Cerebellar cortex (tissue), 1 donor: ENCODE measurements at places on chromosomes 12 and 14.

- no peak for DNase-seq
These were observed 8.0 kb downstream of the PLEKHG6 start for GRCh38 chr12:6318440-6318879.

GRCh38 chr12:24797901-24798300 lies 151.0 kb downstream of the BCAT1 start:
- no peak for DNase-seq

DNA sequence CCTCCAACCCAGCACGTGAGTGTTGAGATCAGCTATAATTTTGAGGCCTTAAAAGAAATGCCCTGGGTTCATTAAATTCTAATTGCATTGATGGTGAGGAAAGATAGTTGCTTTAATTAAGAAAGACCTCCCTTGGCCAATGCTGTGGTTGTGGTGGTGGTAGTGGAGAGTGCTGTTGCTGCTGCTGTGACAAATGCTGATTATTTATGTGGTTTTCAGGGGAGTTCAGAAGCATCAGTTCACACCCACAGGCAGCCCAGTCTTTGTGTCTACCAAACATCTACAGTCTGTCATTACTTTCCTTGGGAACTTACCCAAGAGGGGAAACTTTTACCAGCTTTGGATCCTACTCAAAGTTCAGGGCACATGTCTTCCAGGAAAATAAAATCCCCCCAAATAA lies 178.4 kb upstream of the PARP11 start:
- DNase-seq = no peak

DNA sequence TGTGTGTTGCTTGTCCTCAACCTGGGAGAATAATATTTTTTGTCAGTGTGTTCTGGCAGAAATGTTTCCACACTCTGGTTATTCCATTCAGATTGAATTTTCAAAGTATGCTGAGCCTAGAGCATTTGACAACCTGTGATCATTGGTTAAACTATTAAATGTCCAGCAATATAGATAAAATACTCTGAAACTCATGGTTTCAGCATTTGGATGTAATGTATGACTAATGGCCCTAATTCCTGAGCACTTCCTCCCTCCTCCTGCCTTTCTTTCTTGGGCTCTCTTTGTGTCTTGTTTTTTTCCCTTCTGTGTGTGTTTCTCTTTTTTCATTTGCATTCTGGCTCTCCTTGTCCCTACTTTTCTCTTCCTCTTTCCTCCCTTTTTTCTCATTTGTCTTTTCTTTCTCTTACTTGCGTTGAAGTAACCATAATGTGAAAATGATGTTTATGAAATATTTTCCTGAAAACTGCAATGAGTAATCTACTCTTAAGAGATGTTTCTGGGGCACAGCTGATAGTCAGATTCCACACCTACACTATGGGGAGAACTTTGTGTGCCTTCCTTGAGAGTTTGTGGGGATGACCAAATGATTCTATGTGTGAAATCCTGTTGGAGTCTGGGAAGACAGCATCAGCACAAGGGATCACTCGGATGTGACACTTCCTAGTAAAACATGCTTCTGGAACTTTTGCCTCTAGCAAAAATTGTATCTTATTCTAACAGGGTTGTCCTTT lies 74.6 kb downstream of the FRMD6 start:
- no peak for DNase-seq

DNA sequence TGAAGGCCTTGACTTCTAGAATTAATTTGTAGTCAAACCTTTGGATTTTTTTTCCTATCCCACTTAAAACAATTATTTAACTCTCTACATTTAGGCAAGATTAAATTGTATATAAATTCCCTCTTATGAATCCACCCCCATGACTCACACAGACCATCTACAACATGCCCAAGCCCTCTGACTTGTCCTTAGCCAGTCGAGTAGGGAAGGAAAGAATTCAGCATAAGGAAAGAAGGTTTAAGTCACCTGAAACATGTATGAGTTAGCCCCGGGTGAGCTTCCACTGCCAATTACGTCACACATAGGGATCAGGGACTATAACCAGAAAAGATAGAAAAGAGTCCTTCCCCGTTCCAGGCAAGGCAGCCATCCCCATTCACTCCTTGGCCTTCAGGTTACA lies 14.9 kb upstream of the RESF1 start:
- DNase-seq = no peak

DNA sequence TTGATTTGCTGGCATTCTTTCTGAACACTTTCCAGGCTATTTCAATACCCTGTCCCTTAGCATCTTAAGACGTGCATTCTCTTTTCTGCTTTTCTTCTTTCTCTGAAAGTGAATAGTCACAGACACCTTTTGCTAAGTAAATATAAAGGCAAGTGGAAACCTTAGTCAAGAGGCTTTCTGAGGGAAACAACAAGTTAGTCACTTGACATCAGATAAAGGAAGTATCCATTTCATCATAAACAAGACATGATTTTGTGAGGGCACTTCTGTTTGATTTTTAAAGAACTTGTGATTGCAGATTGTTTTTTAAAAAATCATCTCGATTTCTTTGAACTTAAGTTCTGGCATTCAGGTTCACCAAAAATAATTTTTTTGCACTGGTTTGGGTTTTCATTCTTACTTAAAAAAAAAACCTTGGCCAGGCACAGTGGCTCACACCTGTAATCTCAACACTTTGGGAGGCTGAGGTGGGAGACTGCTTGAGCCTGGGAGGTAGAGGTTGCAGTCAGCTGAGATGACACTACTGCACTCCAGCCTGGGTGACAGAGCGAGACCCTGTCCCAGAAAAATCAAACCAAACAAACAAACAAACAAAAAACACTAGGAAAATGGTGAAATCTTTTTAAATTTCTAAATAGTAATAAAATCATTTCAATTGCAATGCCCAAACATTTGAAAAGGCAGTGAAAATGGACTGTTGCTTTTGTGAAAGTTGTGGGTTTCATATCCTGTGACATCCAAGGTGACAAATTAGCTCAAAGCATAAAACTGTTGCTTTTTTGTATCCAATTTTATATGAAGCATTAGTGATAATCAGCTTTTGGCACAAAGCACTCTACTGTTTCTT lies 8.3 kb upstream of the KLHL42 start:
- DNase-seq = no peak
